Esophagus squamous epithelium (tissue), 5 donors: ENCODE measurements at places on chromosomes 11 and 22. TPM values are rescaled to one million over a fixed set of nuclear protein-coding genes. Genes with fewer than 3 reads are reported as not detected.

The APOA4 gene
- total RNA-seq = not detected

The SCGB1D4 gene
- total RNA-seq = not detected

The POU2AF2 gene
- total RNA-seq = not detected

The SLC1A2 gene
- not detected for total RNA-seq

The PARVG gene
- 3.3 TPM for total RNA-seq

The SIDT2 gene
- 6.9 TPM for total RNA-seq

The LRRC74B gene
- not detected for total RNA-seq

The FGF19 gene
- total RNA-seq = not detected

The GSTT2B gene
- 9.9 TPM for total RNA-seq

The RASGRP2 gene
- 13.2 TPM for total RNA-seq

The UBASH3B gene
- total RNA-seq = 16.4 TPM

The OR52N4 gene
- not detected for total RNA-seq

The SRSF8 gene
- 24.1 TPM for total RNA-seq

DNA sequence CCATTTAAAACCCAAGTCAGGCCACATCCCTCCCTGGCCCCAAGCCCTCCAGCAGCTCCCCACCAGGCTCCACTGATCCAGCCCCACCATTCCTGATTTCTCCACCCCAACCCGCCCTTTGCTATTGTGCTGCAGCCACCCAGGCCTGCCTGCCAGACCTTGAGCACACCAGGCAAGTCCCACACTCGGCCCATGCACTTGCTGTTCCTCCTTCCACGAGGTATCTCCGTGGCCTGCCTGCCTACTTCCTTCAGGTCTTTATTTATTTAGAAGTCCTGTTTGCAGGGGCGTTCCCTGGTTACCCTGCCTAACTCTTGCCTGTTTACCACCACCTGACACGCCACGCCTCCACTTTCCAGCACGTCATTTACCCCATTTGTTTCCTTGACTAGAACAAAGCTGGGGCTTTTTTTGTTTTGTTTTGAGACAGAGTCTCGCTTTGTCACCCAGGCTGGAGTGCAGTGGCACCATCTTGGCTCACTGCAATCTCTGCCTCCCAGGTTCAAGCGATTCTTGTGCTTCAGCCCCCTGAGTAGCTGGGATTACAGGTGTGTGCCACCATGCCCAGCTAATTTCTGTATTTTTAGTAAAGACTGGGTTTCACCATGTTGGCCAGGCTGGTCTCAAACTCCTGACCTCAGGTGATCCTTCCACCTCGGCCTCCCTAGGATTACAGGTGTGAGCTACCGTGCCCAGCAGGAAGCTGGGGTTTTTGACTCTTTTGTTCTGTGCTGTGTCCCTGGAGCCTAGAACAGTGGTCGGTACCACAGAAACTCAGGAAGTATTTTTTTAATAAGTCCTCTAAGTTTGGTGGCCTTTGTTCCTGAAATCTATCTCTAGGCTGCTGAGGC lies 6.7 kb downstream of the CENPM start:
- no peaks in the 10 kb centered on the region for H3K36me3 ChIP-seq
- no peak overlapping the region for H3K4me3 ChIP-seq
- peak overlapping the region; percentile 87 for H3K27ac ChIP-seq
- peak; percentile 81 for DNase-seq
- H3K27me3 ChIP-seq = no peaks in the 10 kb centered on the region

GRCh38 chr11:72443016-72443415 lies 8.7 kb upstream of the CLPB start:
- H3K4me1 ChIP-seq = no peaks in the 10 kb centered on the region
- H3K36me3 ChIP-seq = no peaks in the 10 kb centered on the region
- no peak overlapping the region for H3K4me3 ChIP-seq
- H3K27me3 ChIP-seq = no peaks in the 10 kb centered on the region

GRCh38 chr11:134728186-134728585 lies 316.1 kb upstream of the B3GAT1 start:
- H3K27me3 ChIP-seq = no peaks in the 10 kb centered on the region
- no peak for DNase-seq
- no peaks in the 10 kb centered on the region for H3K4me1 ChIP-seq
- no peaks in the 10 kb centered on the region for H3K36me3 ChIP-seq

DNA sequence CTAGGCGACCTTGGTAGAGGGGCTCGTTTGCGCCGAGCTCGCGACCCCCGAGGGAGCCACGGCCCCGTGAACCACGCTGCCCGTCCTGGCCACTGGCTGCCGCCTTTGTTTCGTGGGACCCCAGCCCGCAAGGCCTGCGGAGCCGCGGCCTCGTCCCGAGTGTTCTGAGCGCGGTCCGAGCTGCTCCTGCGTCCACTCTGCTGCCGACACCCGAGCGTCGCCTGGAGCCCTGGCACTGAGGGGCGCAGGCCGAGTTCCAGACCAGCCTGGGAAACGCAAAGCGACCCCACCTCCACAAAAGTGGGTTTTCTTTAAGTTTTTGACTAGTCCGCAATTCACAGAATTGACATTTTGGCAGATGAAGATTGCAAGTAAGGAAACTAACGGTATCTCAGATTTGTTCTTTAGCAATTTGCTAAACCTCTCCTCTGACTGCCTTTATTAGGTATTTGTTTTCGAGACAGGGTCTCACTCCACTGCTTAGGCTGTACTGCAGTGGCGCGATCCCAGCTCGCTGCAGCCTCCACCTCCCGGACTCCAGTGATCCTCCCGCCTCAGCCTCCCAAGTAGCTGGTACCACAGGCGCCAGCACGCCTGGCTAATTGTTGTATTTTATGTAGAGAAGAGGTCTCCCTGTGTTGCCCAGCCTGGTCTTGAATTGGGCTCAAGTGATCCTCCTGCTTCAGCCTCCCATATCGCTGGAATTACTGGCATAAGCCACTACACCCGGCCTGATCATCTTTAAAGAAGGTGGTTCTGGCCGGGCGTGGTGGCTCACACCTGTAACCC lies 879 bp upstream of the RNH1 start:
- H3K4me1 ChIP-seq = peaks cover 36% of the 10 kb centered on the region
- H3K4me3 ChIP-seq = peak overlapping the region; percentile 88
- H3K27ac ChIP-seq = peak overlapping the region; percentile 100
- H3K36me3 ChIP-seq = no peaks in the 10 kb centered on the region
- H3K27me3 ChIP-seq = no peaks in the 10 kb centered on the region

DNA sequence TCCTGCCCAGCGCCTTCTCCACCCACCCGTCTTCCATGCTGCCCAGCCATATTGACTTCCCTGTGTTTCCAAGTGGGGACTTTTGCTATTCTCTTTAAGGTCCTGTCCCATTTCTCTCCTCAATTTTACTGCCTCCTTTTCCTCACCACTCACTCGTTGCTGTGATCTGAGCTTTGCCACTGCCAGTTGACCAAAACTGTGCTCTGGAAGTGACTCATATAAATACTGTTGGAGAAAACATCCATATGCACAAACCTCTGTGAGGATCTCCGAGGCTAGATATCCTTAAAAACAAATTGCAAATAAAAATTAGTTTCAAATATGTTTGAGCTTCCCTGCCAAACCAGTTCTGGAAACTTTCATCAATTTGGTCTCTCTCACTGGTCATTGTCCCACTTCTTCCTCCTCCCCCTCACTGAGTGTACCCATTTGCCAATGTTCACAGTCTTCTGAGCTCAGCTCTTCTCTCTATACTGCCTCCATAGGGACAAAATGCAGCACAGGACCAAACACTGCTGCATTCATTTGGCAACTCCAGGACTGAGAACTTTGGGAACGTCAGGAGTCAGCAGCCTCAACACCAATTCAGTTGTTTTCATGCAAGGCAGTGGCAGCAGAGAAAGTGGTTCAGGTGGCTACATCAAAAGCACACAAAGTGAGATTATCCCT lies 34.0 kb upstream of the MMP13 start:
- no peak overlapping the region for H3K4me3 ChIP-seq
- no peaks in the 10 kb centered on the region for H3K36me3 ChIP-seq
- H3K27ac ChIP-seq = no peak overlapping the region
- no peak for DNase-seq
- H3K27me3 ChIP-seq = no peaks in the 10 kb centered on the region
- H3K4me1 ChIP-seq = no peaks in the 10 kb centered on the region

- no peak overlapping the region for H3K4me3 ChIP-seq
- no peaks in the 10 kb centered on the region for H3K4me1 ChIP-seq
- H3K27ac ChIP-seq = no peak overlapping the region
- H3K27me3 ChIP-seq = peaks cover 64% of the 10 kb centered on the region
Measured at GRCh38 chr22:49155770-49156580, 671.7 kb downstream of the BRD1 start.

GRCh38 chr11:110318638-110319404 lies 22.4 kb upstream of the RDX start:
- no peak overlapping the region for H3K4me3 ChIP-seq
- H3K27ac ChIP-seq = no peak overlapping the region
- H3K36me3 ChIP-seq = no peaks in the 10 kb centered on the region
- no peaks in the 10 kb centered on the region for H3K27me3 ChIP-seq

DNA sequence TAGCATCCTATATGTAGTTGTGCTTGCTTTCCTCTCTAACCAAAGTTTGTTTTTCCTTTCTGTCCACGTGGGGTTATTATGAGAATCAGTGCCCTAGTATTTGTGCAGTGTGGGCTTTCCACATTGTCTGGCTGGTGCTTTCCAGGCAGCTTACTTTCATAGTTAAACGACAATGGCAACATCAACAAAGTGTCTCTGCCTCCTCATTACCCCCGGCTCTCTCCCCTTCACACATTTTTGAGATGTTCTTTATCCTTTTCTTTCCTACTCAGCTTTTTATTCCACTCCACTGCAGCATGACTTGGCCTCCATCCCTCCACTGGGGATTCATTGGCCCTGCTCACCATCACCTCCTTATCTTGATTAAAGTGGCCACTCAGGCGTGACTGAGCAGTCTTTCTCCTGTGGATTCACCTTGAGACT lies 19.1 kb downstream of the SPECC1L start:
- H3K4me3 ChIP-seq = no peak overlapping the region
- H3K27me3 ChIP-seq = no peaks in the 10 kb centered on the region
- no peak for DNase-seq
- H3K27ac ChIP-seq = peak overlapping the region; percentile 33

DNA sequence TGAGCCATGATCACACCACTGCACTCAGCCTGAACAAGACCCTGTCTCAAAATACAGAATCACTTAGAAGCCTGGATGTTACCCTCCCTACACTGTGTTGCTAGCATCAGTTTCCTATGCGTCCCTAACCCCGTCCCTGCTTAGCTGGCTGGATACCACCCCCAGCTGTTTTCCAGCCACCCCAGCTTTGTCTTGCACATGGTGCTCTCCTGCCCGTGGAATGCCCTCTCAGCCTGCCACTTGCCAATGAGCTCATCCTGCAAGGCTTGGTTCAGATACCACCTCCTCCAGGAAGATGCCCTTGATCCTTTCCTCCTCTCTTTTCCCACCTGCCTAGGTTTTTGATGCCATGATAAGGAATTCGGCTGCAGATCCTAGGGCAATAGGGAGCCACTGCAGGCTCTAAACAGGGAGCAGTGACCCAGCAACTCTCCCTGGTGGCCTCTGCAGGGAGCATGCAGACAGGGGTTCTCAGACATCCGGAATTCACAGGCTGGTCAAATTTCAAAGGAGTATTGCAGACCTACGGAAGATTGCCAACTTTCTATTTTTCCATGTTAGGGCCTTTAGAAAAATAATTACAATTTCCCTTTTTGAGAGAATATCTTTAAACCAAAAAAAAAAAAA lies 52.7 kb upstream of the WNT7B start:
- H3K4me3 ChIP-seq = no peak overlapping the region
- H3K27ac ChIP-seq = no peak overlapping the region
- H3K27me3 ChIP-seq = no peaks in the 10 kb centered on the region
- DNase-seq = no peak

DNA sequence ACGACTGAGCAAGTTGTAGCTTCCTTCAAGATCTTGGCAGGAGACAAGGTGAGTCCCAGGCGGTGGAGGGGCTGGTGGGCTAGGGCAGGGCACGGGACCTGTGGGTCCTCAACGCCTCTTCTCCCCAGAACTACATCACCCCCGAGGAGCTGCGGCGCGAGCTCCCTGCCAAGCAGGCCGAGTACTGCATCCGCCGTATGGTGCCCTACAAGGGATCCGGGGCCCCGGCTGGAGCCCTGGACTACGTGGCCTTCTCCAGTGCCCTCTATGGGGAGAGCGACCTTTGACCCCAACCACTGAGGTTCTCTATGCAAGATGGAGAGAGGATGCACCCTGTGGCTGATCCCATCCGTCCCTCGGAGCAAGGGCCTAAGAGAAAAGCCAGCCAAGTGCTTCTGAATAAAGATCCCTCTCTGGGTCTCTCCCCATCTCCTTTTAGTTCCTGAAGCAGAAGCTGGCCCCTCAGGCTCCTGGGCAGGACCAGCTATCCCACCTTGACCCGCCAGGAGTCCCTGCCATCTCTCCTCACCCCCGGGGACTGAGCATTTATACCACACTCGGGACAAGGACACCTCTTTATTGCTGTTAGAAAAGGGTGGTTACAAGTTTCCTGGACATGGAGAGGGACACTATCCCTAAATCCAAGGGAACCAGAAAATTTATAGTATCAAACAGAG lies 5.4 kb downstream of the CTSF start:
- H3K4me1 ChIP-seq = peaks cover 13% of the 10 kb centered on the region
- no peaks in the 10 kb centered on the region for H3K36me3 ChIP-seq
- no peak overlapping the region for H3K4me3 ChIP-seq
- no peak overlapping the region for H3K27ac ChIP-seq
- no peak for DNase-seq

GRCh38 chr11:35404388-35404775 lies 15.0 kb downstream of the SLC1A2 start:
- no peak overlapping the region for H3K27ac ChIP-seq
- no peaks in the 10 kb centered on the region for H3K27me3 ChIP-seq
- no peaks in the 10 kb centered on the region for H3K4me1 ChIP-seq
- no peaks in the 10 kb centered on the region for H3K36me3 ChIP-seq
- no peak for DNase-seq

DNA sequence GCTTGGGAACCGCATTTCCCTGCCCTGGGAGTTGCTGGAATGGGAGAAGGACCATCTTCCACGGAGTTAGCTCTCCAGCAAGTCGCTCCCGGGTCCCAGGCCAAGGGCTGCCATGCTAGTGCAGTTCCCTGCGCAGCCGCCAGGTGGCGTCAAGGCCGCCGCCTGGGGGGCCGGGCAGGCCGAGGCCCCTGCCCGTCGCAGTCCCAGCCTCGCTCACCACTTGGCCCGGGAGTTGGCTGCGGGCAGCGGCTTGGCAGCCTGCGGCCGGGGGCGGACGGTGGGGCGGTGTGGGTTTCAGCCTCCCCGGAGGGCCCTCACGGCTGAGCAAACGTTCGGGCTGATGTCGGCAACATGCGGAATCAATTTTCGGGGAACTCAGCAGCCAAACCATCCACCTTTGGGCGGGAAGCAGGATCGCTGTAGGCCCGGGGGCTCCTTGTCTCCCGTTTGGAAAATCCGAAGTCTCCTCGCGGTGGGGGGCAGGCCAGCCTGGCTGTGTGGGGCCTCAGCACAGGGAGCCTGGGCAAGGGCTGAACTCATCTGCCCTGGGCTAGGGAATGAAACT lies 415.1 kb downstream of the SOX6 start:
- H3K27ac ChIP-seq = no peak overlapping the region
- no peak overlapping the region for H3K4me3 ChIP-seq
- DNase-seq = no peak

- DNase-seq = no peak
- H3K27me3 ChIP-seq = no peaks in the 10 kb centered on the region
- H3K4me1 ChIP-seq = peaks cover 30% of the 10 kb centered on the region
- peak overlapping the region; percentile 94 for H3K4me3 ChIP-seq
- H3K27ac ChIP-seq = peak overlapping the region; percentile 98
Measured at GRCh38 chr11:47185305-47186075, 744 bp downstream of the PACSIN3 start.
